Breast epithelium (tissue), 4 donors: ENCODE measurements at places on chromosomes 5 and 9. TPM values are rescaled to one million over a fixed set of nuclear protein-coding genes. Genes with fewer than 3 reads are reported as not detected.
A peak's percentile ranks its signal among the peaks of the same experiment; 100 is the strongest.

C5orf15 gene
- 41.0 TPM for total RNA-seq

DNA sequence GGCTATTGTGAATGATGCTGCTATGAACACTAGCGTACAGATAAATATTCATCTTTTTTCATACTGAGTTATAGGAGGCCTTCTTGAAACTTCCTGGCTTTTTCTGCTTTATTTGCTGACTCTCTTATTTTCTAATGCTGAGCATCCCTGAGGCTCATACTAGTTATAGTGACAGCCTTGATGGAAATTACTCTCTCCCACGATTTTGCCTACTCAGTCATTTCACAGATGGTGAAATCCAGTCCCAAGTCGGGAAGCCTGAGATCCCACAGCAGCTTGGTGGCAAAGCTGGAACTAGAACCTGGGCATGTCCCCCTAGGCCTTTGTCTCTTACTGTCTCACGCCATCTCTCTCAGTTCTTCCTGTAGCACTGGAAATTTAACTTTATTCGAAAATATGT is 22.4 kb downstream of the NANS start:
- H3K27ac ChIP-seq: no peak overlapping the region
- no peak for DNase-seq
- H3K36me3 ChIP-seq: no peaks in the 10 kb centered on the region
- no peaks in the 10 kb centered on the region for H3K27me3 ChIP-seq
- H3K4me3 ChIP-seq: no peak overlapping the region

CARD9 gene
- total RNA-seq: 3.3 TPM

RNF183 gene
- 0.98 TPM for total RNA-seq

- H3K36me3 ChIP-seq: no peaks in the 10 kb centered on the region
- H3K27ac ChIP-seq: no peak overlapping the region
- no peaks in the 10 kb centered on the region for H3K27me3 ChIP-seq
- no peaks in the 10 kb centered on the region for H3K4me1 ChIP-seq
- H3K4me3 ChIP-seq: no peak overlapping the region
Measured at GRCh38 chr5:145585-146323, 45.5 kb upstream of the LRRC14B start.

- no peaks in the 10 kb centered on the region for H3K4me1 ChIP-seq
- no peaks in the 10 kb centered on the region for H3K36me3 ChIP-seq
- H3K4me3 ChIP-seq: no peak overlapping the region
- no peak for DNase-seq
- no peaks in the 10 kb centered on the region for H3K27me3 ChIP-seq
- H3K27ac ChIP-seq: peak overlapping the region; percentile 35
Measured at GRCh38 chr9:120477534-120478001, 102.4 kb downstream of the CDK5RAP2 start.

- DNase-seq: no peak
- H3K27me3 ChIP-seq: no peaks in the 10 kb centered on the region
- no peak overlapping the region for H3K4me3 ChIP-seq
- H3K4me1 ChIP-seq: peaks cover 3% of the 10 kb centered on the region
Measured at GRCh38 chr9:134937566-134938345, 20.0 kb upstream of the FCN1 start.

DNA sequence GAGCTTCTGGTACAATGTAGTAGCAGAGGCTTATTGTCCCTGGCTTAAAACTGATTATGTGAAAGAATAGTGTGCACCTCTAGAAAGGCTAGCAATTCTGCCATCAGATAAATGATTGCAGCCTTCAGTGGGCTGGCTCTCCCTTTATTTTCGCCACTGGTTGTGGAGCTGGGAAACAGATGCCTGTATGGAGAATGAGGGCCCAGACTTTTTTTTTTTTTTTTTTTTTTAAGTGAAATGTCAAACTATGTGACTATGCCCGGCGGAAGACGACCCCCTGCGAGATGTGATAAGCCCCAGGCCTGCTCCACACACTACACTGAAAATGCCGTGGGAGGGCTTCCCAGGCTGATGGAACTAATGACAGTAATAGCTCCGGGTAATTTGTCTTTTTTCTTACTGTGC is 28.7 kb downstream of the ISL1 start:
- DNase-seq: no peak
- H3K4me3 ChIP-seq: no peak overlapping the region
- no peak overlapping the region for H3K27ac ChIP-seq
- H3K36me3 ChIP-seq: no peaks in the 10 kb centered on the region
- H3K27me3 ChIP-seq: no peaks in the 10 kb centered on the region

DNA sequence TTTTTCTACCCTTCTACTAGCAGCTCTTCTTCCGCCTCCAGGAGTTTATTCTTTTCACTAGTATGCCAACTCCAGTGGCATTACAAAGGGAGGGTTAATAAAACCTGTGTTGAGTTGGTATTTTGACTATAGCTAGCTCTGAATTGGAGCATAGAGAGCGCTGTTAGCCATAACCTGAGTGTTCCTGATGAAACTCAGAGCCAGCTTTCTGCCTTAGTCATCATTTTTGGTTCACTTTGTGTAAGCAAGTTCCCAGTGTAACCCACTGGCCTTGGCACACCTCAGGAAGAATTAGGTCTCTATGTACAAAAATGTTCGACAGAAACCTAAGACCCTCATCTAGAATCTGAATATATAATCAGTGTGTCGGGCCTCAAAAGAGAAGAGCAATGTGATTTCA is 238.9 kb downstream of the NR3C1 start:
- no peak overlapping the region for H3K27ac ChIP-seq
- H3K4me1 ChIP-seq: no peaks in the 10 kb centered on the region
- no peak for DNase-seq
- no peak overlapping the region for H3K4me3 ChIP-seq
- no peaks in the 10 kb centered on the region for H3K27me3 ChIP-seq

DNA sequence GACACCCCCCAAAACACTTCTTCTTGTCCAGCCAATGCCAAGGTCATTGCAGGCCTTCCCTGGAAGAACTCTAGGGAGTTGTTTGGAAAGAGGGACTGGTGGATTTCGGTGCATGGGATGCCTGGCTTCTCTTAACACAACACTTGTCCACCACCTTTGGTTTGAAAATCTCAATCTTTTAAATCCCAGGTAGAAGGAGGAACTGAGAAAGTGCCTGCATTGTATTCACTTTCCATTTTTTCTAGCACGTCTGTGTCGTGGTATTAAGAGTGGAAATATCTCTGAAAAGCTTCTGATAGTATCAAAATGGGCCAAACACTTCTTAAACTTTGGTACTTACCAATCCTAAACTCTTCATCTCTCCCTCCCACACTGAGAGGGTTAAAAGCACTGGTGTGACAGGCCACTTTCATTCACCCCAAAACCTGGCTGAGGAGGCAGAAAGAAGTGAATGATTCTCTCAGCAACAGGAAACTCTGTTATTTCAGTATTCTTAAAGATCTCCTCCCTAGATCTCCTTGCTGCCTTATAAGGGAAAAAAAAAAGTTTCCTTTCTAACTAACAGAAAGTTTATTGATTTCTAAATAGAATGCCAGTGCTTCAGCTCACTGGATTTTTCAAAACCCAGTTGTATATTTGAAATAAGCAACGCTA is 3.9 kb upstream of the NFIB start:
- H3K4me3 ChIP-seq: peak overlapping the region; percentile 83
- no peaks in the 10 kb centered on the region for H3K4me1 ChIP-seq
- DNase-seq: no peak
- no peaks in the 10 kb centered on the region for H3K27me3 ChIP-seq
- H3K27ac ChIP-seq: peak overlapping the region; percentile 99

DNA sequence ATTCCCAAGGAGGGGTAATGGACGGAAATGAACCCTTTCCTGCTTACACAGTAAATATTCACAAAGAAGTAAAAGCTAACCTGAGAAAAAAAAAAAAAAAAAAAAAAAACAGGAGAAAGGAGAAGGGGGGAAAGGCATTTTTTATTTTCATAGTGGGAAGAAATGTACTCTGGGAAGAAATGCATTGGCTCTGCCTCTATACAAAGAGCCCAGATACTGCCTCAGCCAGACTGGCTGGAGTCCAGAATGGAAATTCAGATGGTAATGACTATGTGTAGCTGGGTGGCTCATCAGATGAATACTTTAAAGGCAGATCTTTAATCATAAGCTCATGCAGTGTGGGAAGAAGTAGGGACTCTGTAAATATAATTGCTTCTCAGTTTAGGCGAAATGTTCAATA is 124.9 kb upstream of the ZNF608 start:
- no peaks in the 10 kb centered on the region for H3K27me3 ChIP-seq
- no peaks in the 10 kb centered on the region for H3K4me1 ChIP-seq
- H3K4me3 ChIP-seq: no peak overlapping the region

HINT1 gene
- 217 TPM for total RNA-seq

- DNase-seq: no peak
- H3K27me3 ChIP-seq: no peaks in the 10 kb centered on the region
- H3K36me3 ChIP-seq: no peaks in the 10 kb centered on the region
- H3K4me3 ChIP-seq: no peak overlapping the region
Measured at GRCh38 chr9:89453452-89453851, 44.5 kb downstream of the SEMA4D start.

- no peaks in the 10 kb centered on the region for H3K27me3 ChIP-seq
- no peaks in the 10 kb centered on the region for H3K4me1 ChIP-seq
- no peak for DNase-seq
- H3K27ac ChIP-seq: no peak overlapping the region
- H3K4me3 ChIP-seq: no peak overlapping the region
Measured at GRCh38 chr5:107696080-107696479, 25.3 kb upstream of the EFNA5 start.

GRCh38 chr9:4333231-4333740 is 33.4 kb upstream of the GLIS3 start:
- H3K36me3 ChIP-seq: no peaks in the 10 kb centered on the region
- H3K27me3 ChIP-seq: no peaks in the 10 kb centered on the region
- DNase-seq: no peak
- H3K4me1 ChIP-seq: no peaks in the 10 kb centered on the region
- H3K4me3 ChIP-seq: no peak overlapping the region

- peaks cover 7% of the 10 kb centered on the region for H3K4me1 ChIP-seq
- peak; percentile 58 for DNase-seq
- peak overlapping the region; percentile 94 for H3K27ac ChIP-seq
Measured at GRCh38 chr5:75510417-75510835, 1.0 kb downstream of the CERT1 start.

NUTM2G gene
- not detected for total RNA-seq

DNA sequence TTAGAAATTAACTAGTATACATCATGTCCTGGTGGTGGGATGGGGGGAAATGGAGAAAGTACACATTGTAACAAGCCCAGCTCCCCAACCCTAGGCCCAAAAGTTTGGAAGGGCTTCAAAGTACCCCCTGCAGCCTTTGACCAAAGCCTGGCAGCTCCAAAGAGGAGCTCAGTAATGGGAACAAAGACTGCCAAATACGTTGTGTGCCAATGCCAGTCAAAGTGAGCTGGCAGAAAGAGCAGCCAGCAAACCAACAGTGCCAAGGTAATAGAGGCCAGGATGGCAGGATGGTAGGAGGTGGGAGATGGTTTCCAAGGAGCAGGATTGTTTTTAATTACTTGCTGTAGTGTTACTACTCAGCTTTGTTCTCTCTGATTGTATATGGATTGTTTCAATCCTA is 248.3 kb downstream of the COX7C start:
- no peak overlapping the region for H3K27ac ChIP-seq
- H3K36me3 ChIP-seq: no peaks in the 10 kb centered on the region
- no peak for DNase-seq
- H3K4me1 ChIP-seq: no peaks in the 10 kb centered on the region
